NCI-H2171 treated with DMSO at 0.1 percent for 48 hours (cell line): ENCODE measurements at places on chromosomes 1 and 21.

DNA sequence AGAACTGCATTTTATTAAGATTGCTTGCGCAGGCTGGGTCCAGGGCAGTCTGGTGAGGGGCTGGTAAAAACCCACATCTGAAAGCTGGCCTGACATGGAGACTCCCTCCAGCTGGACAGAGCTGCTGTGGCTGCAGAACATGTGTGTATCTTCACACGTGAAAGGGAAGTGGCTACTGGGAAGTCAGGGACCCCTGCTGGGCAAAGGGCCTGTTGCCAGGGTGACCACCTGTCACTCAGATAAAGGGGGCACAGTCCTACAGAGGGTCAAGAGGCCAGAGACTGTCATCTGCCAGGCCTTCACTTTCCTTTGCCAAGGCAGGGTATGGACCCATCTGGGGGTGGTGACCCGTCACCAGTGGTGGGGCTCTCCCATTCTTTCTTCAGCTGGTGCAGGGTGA, 17.5 kb downstream of the NKAIN1 start:
- no peak for DNase-seq

- no peak for DNase-seq
Observed at GRCh38 chr1:94342416-94342815, 75.8 kb upstream of the ABCD3 start.

- no peak for DNase-seq
Observed at GRCh38 chr1:191963781-191964455, 194.3 kb upstream of the RGS18 start.

DNA sequence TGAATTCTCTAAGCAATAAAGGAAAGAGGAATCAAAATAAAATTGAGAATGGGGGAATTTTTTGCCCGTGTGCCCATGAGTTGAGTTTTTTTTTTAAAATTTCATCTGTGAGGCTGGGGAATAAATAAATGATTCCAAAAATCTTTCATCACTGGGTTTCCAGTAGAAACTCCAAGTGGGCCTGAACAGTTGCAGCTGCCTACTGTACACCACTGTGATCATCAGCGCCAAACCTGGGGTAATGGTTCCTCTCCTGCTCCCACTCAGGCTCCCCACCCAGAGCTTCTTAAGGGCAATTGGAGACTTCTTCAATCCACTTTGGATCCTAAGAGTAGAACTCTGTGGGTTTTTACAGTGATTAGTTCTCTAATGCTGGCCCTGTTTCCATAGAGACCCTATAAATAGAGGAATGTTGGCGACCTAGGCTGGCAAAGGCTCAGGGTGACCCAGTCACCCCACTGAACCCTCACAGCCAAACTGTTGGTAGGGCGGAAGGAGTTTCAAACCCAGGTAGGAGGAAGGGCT, 9.3 kb downstream of the TMCC2 start:
- DNase-seq: no peak

DNA sequence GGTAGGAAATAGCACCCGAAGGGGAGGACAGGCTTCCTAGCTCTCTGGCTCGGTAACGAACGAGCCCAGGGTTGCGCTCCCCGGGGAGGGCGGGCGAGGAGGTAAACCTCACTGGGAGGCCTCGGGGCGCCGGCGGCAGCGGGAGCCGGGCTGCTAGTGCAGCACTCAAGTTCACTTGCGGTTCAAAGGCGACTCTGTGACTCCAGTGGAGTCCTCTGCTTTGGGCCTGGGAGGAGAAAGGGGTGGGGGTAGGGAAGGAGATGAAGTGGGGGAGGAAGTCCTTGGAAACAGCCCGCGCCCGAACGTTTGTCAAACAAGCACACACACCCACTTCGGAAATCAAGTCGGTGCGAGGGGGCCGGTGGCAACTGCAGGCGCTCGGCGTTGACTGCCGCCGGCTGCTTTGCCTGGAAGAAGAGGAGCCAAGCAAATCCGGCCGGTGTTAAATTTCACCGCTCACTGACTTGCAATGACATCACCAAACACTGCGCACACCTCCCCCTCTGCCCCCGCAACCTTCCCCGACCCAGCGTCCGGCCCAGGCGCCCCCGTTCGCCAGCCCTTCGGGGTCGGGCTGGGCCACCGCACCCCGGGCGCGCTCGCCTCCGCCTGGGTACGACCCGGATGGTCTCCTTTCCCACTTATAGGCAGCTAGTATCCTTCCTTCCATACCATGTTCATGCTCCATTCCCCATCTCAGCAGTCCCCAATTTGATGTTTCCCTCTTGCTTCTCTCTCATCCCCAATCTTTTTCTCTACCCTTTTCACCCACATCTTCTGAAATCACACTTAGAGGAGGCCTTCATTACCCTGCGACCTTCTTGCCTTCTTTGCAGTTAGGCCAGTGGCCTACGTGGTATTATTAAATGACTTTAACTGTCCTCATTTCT, at the start of gene COL24A1:
Gene COL24A1 (minus strand): TSS at position 207 of the 890 bp plus-strand sequence. CDS start 376 bp downstream, outside the sequence.
- peak; percentile 25 for DNase-seq

DNA sequence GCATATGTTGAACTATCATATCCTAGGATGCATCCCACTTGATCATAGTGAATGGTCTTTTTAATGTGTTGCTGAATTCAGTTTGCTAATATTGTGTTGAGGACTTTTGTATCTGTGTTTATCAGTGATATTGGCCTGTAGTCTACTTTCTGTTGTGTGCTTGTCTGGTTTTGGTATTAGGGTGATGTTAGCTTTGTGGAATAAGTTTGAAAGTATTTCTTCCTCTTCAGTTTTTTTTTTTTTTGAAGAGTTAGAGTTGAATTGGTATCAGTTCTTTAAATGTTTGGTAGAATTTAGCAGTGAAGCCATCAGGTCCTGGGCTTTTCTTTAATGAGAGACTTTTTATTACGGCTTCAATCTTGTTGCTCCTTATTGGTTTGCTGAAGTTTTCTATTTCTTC, 162.3 kb downstream of the VAV3 start:
- DNase-seq: no peak

DNA sequence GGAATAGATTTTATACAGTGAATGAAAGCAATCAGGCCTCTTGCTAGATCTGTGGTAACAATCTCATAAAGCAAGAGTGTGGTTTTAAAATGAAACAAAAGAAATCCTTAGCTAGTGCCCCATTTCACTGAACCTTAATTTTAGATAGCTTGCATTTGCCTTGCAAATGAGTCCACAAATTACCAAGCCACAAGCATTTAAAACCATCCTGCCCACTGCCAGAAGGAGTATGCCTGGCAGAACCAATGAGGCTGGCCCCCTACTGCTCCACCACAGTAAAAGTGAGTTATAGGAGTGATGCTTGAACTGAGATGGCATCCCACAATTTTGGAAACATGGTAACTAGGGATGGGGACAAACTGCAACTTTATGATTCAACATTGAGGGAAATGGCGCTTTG, 206.4 kb upstream of the LMO4 start:
- no peak for DNase-seq
